ENCODE measurements at places on chromosomes 3 and 15. TPM values are rescaled to one million over a fixed set of nuclear protein-coding genes. Genes with fewer than 3 reads are reported as not detected.

- H3K36me3 ChIP-seq, result no peaks in the 10 kb centered on the region
- peaks cover 2% of the 10 kb centered on the region for H3K4me1 ChIP-seq
- H3K27ac ChIP-seq, result peak overlapping the region; percentile 22
- peak; percentile 70 for DNase-seq
- H3K27me3 ChIP-seq, result no peaks in the 10 kb centered on the region
- H3K4me3 ChIP-seq, result peak overlapping the region; percentile 30
Observed at GRCh38 chr3:46565607-46566039, 479 bp downstream of the LRRC2 start.

- no peaks in the 10 kb centered on the region for H3K4me1 ChIP-seq
- H3K27ac ChIP-seq, result no peak overlapping the region
- H3K36me3 ChIP-seq, result no peaks in the 10 kb centered on the region
- no peak for DNase-seq
- no peak overlapping the region for H3K4me3 ChIP-seq
Observed at GRCh38 chr3:134956395-134956794, 161.3 kb downstream of the EPHB1 start.

DNA sequence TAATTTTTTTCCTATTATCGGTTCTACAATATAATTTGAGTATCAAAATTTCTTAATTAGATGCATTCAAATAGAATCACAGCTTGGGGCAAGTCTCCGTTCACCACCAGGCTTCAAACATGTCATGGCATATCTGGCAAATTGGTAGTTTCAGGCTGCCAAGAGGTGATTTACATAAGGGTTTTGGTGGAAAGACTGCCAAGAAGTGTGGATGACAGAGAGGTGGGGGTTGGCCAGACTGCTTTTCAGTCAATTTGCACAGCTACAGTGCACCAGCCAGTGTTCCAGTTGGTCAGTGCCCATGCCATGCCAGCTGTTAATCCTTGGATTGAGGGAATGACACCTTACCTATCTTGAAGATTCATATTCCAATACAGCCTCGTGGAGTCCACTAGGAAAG is 8.4 kb upstream of the GSK3B start:
- H3K36me3 ChIP-seq, result no peaks in the 10 kb centered on the region
- H3K4me1 ChIP-seq, result no peaks in the 10 kb centered on the region
- DNase-seq, result no peak
- no peaks in the 10 kb centered on the region for H3K27me3 ChIP-seq
- H3K27ac ChIP-seq, result no peak overlapping the region

CP gene
- total RNA-seq, result 72.1 TPM

SLC22A13 gene
- total RNA-seq, result 0.16 TPM

DNA sequence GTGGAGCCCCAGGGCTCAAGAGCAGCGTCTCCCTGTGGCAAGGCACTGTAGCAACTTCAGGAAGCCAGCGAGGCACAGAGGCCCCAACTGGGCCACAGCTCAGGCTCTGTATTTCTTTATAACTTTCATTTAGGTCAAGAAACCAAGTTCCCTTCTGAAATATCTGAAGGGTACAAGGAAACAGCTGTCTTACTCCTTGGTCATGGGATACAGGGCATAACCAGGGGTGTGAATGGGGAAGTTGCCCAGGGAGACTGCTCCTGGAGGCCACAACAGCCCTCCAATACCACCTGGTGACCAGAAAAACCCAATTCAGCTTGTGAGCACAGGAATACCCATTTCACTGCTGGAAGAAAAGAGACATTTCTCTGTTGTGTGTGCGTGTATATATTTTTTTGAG is 13.3 kb upstream of the SPTBN5 start:
- H3K4me3 ChIP-seq, result no peak overlapping the region
- H3K36me3 ChIP-seq, result no peaks in the 10 kb centered on the region
- H3K27me3 ChIP-seq, result no peaks in the 10 kb centered on the region

GRCh38 chr15:80179935-80180334 is 27.1 kb downstream of the FAH start:
- no peak overlapping the region for H3K27ac ChIP-seq
- H3K4me3 ChIP-seq, result no peak overlapping the region
- H3K4me1 ChIP-seq, result no peaks in the 10 kb centered on the region
- H3K36me3 ChIP-seq, result peaks cover 49% of the 10 kb centered on the region
- no peak for DNase-seq

- no peak for DNase-seq
- no peaks in the 10 kb centered on the region for H3K27me3 ChIP-seq
- no peak overlapping the region for H3K4me3 ChIP-seq
- no peak overlapping the region for H3K27ac ChIP-seq
- H3K36me3 ChIP-seq, result no peaks in the 10 kb centered on the region
Observed at GRCh38 chr3:169686874-169687273, 23.4 kb upstream of the MECOM start.

GRCh38 chr15:60890375-60891230 is 338.5 kb downstream of the RORA start:
- DNase-seq, result no peak
- H3K4me3 ChIP-seq, result no peak overlapping the region
- H3K27me3 ChIP-seq, result no peaks in the 10 kb centered on the region
- no peaks in the 10 kb centered on the region for H3K36me3 ChIP-seq

DNA sequence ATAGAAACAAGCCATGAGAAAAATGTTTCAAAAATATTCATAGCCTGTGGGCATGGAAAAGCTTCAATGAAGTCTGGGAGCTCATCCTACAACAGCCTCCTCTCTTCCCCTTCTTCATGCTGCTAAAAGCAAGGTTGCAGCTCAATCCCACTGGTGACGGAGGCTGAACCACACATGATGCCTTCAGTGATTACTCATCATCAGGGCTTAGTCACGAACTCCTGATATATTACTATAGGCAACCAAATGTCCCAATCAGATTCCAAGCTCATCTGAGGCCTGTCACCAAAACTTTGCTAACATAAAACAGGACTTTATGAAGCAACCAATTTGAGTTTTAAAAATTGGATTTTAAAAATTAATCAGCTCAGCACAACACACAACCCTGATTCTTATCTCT is 24.0 kb upstream of the SLC24A5 start:
- no peak overlapping the region for H3K27ac ChIP-seq
- no peak for DNase-seq
- no peaks in the 10 kb centered on the region for H3K4me1 ChIP-seq
- no peaks in the 10 kb centered on the region for H3K36me3 ChIP-seq
- no peaks in the 10 kb centered on the region for H3K27me3 ChIP-seq
- H3K4me3 ChIP-seq, result no peak overlapping the region

CRYGS gene
- 2.9 TPM for total RNA-seq

ADGRG7 gene
- not detected for total RNA-seq

CFAP91 gene
- total RNA-seq, result 14.1 TPM

EBLN2 gene
- 4.5 TPM for total RNA-seq

- H3K27ac ChIP-seq, result peak overlapping the region; percentile 90
- no peaks in the 10 kb centered on the region for H3K27me3 ChIP-seq
- H3K4me1 ChIP-seq, result peaks cover 25% of the 10 kb centered on the region
- DNase-seq, result peak; percentile 36
Observed at GRCh38 chr15:38073178-38073946, 138.9 kb downstream of the TMCO5A start.

KCTD6 gene
- total RNA-seq, result 19.0 TPM

PRR23A gene
- not detected for total RNA-seq

CYP8B1 gene
- total RNA-seq, result 10.4 TPM

GRCh38 chr15:94282269-94283250 is 51.2 kb downstream of the MCTP2 start:
- DNase-seq, result no peak
- no peak overlapping the region for H3K4me3 ChIP-seq
- no peak overlapping the region for H3K27ac ChIP-seq
- H3K4me1 ChIP-seq, result no peaks in the 10 kb centered on the region
- H3K27me3 ChIP-seq, result no peaks in the 10 kb centered on the region
- H3K36me3 ChIP-seq, result no peaks in the 10 kb centered on the region

CDCP1 gene
- total RNA-seq, result 39.6 TPM

IQCH gene
- total RNA-seq, result 7.7 TPM

DNA sequence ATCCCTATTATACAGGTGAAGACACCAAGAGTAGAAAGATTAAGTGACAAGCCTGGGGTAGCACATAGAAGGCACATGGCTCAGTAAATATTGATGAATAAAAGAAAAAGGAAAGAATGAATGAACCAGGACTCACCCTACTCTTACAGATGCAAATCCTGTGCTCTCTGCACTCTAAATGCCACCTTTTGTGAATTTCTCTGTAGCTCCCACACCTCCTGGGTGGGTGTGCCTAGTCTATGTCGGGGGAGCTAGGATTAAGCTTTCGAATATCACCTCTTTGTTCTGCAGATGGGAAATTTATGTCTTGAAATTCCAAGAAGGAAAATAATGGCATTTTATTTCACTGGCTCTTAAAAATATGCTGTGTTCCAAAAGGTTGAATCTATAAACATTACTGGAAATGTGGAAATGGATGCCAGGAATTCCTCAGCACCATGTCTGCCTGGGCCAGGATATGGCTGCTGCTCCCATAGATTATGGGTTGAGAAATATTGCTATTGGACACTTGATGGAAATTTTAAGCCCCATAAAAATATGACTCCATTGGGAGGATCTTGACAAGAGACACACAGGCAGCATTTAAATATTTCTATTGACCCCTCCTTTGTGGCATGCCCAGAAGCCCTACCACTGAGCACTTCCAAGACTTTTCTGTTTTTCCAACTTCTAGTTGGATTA is 43.3 kb downstream of the CCNB2 start:
- no peaks in the 10 kb centered on the region for H3K4me1 ChIP-seq
- no peaks in the 10 kb centered on the region for H3K27me3 ChIP-seq
- no peak overlapping the region for H3K27ac ChIP-seq
- no peak for DNase-seq
- H3K36me3 ChIP-seq, result no peaks in the 10 kb centered on the region

SCN5A gene
- 0.72 TPM for total RNA-seq

DNA sequence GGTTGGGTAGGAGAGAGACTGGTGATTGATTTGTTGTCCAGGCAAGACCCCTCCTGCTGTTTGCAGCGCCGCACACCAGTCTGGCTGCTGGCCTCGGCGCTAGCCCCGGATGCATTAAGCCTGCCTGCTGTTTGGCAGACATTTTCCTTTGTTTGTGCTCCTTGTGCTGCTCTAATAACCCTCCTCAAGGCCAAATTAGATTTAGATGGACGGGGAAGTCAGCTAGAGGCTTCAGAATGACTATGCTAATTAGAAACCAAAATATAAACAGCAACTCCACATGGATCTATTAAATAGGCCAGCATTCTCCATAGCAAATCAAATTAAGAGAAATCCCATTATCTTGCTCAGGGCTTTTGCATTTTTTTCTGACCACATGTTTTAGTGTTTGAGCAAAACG is 445.2 kb downstream of the SQOR start:
- DNase-seq, result peak; percentile 68
- H3K27me3 ChIP-seq, result no peaks in the 10 kb centered on the region
- H3K4me3 ChIP-seq, result no peak overlapping the region
- H3K4me1 ChIP-seq, result no peaks in the 10 kb centered on the region
- H3K27ac ChIP-seq, result no peak overlapping the region

DNA sequence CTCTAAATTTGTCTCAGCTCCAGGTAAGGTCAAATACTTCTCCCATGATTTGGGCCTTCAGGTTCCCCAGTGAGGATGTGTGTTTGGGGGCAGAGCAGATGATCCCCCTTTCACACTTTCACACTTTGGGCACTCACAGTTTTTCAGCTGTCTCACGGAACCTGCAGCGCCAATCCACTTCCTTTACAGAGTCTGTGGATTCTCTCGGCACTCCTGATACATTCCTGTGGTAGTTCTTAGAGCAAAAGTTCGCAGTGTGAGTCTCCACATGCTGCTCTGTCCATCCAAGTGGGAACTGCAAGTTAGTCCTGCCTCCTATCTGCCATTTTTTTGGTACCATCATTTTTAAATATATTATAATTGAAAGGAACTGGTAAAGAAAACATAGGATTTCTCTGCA is 20.2 kb upstream of the CPOX start:
- H3K27me3 ChIP-seq, result no peaks in the 10 kb centered on the region
- H3K36me3 ChIP-seq, result no peaks in the 10 kb centered on the region
- H3K27ac ChIP-seq, result no peak overlapping the region
- no peak for DNase-seq
- no peaks in the 10 kb centered on the region for H3K4me1 ChIP-seq
- H3K4me3 ChIP-seq, result no peak overlapping the region

DNA sequence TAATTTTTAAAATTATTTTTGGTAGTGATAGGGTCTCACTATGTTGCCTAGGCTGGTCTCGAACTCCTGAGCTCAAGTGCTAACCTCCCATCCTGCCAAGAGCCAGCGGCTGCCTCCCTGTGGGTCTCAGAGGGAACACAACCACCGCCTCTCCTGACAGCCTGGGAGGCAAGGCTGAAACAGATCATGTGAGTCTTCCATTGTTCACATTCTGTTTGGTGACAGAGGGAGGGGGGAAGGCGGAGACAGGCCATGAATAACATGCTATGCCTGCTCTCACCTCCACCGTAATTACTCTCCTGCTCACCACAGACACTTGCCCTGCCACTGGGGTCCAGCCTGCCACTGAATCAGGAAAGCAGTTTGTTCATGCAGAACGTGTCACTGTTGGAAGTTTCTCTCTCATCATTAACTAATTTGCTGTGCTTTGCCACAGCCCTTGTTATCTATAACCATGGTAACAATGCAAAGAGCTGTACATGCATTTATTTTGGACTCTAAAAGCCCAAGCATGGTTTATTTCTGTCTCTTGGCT is 78.4 kb upstream of the RASGRF1 start:
- no peaks in the 10 kb centered on the region for H3K36me3 ChIP-seq
- no peak overlapping the region for H3K4me3 ChIP-seq
- H3K27ac ChIP-seq, result no peak overlapping the region
- no peaks in the 10 kb centered on the region for H3K27me3 ChIP-seq
- no peaks in the 10 kb centered on the region for H3K4me1 ChIP-seq
- peak; percentile 69 for DNase-seq

DNA sequence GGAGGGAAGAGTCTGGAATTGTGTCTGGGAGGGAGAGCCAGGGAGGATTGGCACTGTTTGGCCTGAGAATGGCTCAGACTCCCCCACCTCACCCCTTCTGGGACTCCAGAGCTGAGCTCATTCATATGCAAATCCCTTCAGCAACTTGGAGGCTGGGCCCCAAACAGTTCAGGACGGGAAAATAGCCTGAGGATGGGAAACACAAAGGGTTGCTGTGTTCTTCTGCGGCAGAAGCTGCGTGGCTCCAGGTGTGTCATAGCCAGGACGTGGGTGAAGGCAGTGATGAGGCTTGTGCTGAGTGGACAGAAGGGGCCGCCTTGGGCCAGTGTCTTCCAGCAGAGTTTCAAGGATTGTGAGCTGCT is 16.6 kb downstream of the MASP1 start:
- no peaks in the 10 kb centered on the region for H3K27me3 ChIP-seq
- H3K27ac ChIP-seq, result no peak overlapping the region
- H3K4me3 ChIP-seq, result no peak overlapping the region
- peak; percentile 64 for DNase-seq

GOLGA8M gene
- total RNA-seq, result 4.9 TPM

DNA sequence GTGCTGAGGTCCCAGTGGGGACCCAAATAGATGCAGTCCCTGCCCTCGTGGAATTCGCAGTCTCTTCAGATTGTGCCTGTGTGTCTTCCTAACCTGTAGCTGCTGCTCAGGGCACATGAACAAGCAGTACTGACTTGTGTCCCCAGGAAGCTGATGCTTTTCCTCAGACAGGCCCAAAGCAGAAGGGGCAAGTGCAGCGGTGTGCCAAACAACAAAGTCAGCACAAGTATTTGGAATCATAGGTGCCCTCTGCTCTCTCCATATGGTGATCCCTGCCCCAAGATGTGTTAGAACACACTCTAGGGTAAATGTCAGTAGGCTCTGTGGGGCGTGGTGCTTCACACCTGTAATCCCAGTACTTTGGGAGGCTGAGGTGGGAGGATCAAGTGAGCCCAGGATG is 21.9 kb downstream of the BHLHE40 start:
- no peak overlapping the region for H3K4me3 ChIP-seq
- no peaks in the 10 kb centered on the region for H3K27me3 ChIP-seq
- H3K36me3 ChIP-seq, result no peaks in the 10 kb centered on the region
- H3K27ac ChIP-seq, result no peak overlapping the region
- DNase-seq, result no peak
- H3K4me1 ChIP-seq, result no peaks in the 10 kb centered on the region

Measured in kidney (tissue), 22 donors.